CD4-positive, alpha-beta T cell (primary cell): ENCODE measurements at places on chromosomes 11 and 22.

DNA sequence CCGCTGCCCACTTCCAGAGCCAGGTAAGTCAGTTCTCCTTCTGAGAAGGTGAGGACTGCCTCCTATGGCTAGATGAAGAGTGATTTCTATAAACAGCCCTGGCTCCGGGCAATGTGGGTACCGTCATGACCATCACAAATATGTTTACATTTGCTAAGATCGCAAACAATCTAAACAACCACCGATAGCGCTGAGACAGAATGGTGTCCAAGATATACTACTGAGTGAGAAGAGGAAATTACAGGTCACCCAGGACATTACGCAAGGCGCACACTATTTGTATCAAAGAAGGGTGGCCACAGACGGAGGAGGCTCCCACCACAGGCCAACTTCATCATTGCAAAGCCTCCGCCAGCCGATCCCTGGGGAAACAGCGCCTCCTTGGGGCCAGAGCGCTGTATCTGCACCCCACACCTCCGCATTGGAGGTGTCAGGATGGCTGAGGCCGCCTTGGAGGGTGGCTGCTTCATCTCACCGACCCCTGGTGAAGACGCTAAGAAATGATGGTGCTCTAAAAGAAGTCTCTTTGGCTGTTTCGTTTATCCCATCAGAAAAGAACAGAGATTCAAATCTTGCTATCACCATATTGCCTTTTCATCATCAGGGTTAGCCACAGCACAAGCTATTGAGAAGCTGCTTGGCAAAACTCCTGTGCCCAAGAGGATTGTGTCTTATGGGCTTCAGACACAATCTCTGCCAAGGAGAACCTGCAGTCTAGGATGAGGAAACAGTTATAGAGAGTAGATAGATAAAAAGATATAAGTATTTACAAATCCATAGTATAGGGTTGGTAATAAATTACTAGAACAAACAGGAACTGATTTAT lies 12.3 kb upstream of the ASRGL1 start:
- no peak for DNase-seq

DNA sequence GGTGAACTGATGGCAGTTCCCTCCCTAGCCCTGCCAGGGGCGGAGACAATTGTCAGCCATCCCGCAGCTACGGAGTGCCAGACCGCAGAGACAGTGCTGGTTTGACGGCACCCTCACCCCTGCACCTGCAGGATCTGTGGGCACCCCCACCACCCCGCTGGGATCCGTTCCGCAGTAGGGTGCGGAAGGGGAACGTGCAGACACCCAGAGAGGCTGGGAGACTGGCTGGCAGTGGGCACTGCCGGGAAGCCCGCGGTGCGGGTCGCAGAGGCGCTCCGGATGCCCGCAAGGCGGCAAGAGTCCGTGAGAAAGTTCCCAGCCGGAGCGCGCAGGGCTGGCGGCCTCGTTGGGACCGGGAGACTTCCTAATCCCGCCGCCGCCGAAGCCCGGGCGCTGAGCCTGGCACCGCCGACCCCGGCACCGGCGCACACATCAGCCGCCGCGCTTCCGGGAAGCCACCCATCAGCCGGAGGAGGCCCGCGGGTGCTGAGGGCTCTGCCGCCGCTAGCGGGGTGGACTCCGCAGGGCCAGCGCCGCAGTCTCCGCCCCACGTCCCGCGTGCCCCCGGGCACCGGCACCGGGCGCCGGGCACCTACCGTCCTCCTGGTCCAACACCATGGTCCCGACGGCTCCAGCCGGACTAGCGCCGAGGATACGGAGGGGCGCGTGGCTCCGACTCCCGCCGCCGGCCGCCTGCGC lies 4.3 kb upstream of the LMO1 start:
- DNase-seq = peak; percentile 13

DNA sequence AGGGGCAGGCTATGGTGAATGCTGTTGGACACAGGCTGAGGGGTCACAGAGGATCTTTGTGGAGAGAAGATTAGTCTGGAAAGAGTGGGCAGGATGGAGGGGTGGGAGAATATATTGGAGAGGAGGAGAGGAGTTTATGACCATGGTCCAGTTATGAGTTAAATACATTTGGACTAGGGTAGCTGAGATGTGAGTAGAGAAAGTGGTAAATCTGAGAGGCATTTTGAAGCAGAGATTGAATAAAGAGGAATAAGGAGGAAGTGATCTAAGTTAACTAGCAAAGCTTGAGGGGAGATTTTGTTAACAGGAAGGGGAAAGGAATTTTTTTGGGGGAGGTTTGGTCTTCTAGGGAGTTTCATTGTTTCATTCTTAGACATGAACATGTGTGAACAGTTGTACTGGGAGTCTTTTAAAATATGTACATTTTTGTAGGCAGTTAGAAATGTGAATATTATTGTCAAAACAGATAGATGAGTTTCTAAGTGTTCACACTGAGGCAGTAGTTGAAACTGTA lies 43.1 kb upstream of the EED start:
- no peak for DNase-seq

DNA sequence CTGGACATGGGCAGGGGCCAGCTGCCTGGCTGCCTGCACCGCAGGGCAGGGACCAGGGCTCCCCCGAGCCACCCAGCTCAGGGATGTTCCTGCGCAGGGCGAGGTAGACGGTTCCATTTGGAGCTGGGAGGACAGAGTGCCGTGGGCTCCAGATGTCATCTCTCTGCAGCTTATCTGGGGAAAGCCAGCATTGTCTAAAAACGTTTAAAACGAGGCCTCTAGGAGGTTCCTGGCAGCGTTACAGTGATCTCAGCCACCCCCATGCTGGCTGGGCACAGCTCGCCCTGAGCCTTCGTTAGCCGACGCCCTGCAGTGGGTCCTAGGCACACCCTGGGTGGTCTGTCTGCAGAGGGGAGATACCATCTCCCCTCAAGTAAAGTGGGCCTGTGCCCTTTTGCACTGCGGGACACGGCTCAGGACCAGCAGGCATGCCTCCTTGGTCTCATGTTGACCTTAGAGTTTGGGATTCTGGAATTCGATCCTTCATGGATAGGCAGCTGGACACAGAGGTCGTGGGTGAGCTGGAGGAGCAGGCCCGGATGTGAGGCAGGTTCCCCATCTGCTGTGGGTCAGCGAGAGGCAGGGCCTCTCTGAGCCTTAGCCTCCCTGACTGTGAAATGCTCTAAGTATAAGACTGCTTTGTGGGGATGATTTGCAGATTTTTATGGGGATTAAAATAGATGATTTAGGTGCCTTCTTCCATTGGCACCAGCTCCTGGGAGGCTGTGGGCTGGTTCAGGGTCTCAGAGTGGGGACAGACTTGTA lies 14.1 kb downstream of the SYNGR1 start:
- DNase-seq = no peak

DNA sequence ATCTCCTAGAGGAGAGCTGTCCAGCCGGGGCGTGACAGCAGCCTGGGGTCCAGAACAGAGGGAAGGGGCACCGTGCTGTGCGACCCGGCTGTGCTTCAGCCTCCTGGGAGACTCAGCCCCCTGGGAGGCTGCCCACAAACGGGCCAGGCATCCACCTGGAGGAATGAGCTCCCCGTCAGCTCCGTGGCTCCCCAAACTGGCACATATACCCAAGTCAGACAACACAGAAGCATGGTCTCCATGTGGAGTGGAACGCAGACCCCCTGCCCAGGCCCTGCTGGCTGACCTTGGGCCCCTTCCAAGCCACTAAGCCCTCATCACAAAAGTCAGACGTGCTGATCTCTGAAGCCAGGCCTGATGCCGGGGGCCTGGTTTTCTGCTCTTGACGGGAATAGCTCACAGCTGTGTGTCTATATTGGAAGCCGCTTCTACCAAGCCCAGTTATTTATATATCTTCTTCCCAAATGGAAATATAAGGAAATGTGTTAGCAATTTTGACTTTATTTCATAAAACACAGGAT lies 91.7 kb downstream of the BRD1 start:
- DNase-seq = no peak

- peak; percentile 64 for DNase-seq
Observed at GRCh38 chr11:96134602-96135001, 208.4 kb downstream of the MAML2 start.

DNA sequence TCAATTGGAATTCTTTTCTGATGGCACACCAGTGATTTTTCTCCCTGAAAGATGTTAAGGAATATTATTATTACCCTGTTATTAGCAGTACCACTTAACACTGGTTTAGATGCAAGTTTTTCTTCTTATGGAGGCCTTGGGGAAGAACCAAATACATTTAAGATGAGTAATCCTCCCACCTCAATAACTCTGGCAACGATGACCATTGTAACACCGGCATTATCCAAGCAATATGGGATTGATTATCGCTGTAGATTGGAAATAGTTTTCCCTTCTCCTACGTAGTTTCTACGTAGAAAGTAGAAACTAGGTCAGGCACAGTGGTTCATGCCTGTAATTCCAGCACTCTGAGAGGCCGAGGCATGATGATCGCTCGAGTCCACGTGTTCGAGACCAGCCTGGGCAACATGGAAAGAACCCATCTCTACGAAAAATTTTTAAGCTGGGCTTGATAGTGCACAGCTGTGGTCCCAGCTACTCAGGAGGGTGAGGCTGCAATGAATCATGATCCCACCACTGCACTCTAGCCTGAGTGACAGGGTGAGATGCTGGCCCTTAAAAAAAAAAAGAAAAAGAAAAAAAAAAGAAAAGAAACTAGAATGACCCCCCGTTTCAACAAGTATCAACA lies 45.5 kb downstream of the PACSIN2 start:
- DNase-seq = no peak

- no peak for DNase-seq
Observed at GRCh38 chr11:2549876-2550605, 105.2 kb downstream of the KCNQ1 start.

GRCh38 chr22:29130476-29130875 lies 57.6 kb downstream of the KREMEN1 start:
- DNase-seq = no peak

- no peak for DNase-seq
Observed at GRCh38 chr22:31106731-31107177, 614 bp downstream of the SELENOM start.

- no peak for DNase-seq
Observed at GRCh38 chr22:42754658-42755057, 34.0 kb upstream of the A4GALT start.

GRCh38 chr22:48259991-48260670 lies 1497.7 kb downstream of the TBC1D22A start:
- no peak for DNase-seq

- DNase-seq = no peak
Observed at GRCh38 chr11:118851970-118852369, 31.7 kb upstream of the CXCR5 start.

DNA sequence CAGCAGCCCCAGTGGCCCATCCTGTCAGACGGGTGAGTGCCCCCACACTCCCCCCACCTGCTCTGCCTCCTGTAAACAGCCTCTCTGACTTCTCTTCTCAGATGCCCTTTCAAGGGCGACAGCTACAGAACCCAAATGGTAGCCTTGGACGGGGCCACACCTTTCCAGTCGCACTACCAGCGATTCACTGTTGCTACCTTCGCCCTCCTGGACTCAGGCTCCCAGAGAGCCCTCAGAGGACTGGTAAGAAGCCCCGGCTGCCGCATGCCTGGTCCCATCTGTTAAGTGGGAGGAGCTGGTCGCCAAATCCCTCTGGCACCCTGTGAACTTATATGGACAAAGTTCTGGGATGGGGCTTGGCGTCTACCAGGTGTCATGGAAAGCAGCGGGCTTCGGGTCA lies 6.2 kb downstream of the ZP1 start:
- DNase-seq = no peak

DNA sequence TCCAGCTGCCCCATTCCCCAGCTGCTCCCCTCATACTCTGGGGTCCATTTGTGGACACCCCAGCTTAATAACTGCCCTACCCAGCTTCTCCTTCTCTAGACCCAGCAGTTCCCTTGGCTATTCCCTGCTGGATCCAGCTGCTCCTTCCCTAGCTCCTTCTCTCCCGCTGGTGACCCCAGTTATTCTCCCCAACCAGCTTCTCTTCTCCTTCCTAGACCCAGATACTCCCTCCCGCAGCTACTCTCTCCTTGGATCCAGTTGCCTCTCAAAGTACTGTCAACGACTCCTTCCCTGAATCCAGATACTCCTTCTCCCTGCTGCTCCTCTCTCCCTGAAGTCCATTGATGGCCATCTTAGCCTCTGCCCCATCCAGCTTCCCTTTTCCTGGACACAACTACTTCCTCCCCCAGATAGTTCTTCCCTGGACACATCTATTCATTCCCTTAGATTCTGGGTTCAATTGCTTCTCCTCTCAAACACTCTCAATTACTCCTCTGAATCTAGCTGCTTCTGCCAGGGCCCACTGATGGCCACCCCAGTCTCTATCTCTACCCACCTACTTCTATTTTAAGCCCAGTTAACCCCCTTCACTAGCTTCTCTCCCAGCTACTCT lies 11.6 kb downstream of the SELENOM start:
- DNase-seq = no peak

GRCh38 chr22:37193629-37194191 lies 5.7 kb upstream of the C1QTNF6 start:
- peak; percentile 47 for DNase-seq

DNA sequence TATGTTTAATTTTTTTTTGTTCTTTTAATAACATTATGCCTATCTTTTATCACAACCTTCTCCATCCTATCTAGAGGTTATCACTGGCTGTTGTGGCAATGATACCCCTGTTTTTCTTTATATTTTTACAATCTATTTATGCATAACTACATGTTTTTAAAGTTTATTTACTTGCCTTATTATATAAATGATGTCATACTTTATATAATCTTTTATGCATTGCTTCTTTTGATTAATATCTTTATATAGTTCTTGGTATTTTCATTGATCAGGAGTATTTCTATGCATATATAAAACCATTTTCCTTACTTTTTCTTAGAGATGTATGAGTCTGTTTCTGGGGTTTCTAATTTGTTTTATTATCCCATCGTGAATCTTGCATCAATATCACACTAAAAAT lies 719.8 kb upstream of the RAG2 start:
- no peak for DNase-seq

DNA sequence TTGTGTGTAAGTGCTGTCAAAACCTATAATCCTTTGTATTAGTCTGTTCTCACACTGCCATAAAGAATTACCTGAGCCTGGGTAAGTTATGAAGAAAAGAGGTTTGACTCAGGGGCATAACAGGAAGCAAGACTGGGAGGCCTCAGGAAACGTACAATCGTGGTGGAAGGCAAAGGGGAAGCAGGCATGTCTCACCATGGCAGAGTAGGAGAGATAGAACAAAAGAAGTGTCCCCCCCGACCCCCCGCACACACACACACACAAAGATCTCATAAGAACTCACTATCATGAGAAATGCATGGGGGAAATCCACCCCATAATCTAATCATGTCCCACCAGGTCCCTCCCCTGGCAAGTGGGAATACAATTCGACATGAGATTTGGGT lies 2.3 kb upstream of the USP28 start:
- no peak for DNase-seq
